ENCODE measurements at places on chromosomes 5 and 9.

DNA sequence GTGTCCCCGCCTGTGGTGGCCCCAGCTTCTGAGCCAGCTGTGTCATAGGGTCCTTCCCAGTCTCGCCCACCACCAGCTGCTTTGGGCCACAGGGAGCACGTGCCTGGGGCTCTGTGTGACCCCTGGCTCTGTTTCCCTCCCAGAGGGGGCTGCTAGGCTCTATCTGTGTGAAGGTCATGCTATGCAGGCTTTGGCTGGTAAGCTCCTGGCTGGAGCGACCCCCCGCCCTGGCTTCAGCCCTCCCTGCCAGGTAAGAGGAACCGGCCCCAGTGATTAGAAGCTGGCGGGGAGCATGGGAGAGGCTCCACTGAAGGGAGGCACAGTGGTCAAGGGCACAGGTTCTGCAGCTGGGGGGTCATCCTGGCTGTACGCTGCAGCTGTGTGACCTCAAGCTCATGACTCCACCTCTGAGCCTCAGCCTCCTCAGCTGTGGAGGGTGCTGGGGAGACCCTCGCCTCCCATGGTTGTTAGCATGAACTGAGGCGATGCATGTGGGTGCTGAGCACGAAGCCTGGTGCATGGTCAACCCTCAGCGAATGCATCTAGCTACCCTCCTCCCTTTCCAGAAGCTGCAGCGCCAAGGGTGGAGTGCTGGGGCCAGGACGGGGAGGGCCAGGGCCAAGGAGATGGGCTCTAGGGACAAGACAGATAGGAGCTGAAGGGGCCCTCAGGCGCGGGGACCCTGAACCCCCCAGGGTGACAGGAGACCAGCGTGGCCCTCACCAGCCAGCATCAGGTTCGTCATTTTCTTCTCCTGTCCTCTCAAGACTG is 163.8 kb upstream of the MVB12B start:
- DNase-seq = no peak

DNA sequence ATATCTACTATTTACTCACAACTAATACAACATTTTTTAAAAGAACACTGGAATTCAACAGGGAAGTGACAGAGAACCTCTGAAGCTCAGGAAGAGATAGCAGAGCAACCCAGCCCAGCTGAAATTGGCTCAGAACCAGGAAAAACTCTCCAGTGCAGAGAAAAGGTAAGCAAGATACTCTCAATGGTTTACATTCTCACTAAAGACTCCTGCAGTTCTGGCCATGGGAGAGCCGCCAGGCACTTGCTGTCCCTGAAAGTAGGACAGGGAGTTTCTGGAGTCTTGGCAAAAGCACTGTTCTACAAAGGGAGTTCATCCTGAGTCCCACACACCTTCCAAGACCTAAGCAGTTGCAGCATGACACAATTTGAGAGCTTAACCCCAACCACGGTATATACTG is 330.8 kb downstream of the TRIM36 start:
- no peak for DNase-seq

GRCh38 chr9:15936306-15936921 is 383.6 kb downstream of the CCDC171 start:
- peak; percentile 72 for DNase-seq

GRCh38 chr5:180598316-180598701 is 7.0 kb upstream of the SCGB3A1 start:
- no peak for DNase-seq

DNA sequence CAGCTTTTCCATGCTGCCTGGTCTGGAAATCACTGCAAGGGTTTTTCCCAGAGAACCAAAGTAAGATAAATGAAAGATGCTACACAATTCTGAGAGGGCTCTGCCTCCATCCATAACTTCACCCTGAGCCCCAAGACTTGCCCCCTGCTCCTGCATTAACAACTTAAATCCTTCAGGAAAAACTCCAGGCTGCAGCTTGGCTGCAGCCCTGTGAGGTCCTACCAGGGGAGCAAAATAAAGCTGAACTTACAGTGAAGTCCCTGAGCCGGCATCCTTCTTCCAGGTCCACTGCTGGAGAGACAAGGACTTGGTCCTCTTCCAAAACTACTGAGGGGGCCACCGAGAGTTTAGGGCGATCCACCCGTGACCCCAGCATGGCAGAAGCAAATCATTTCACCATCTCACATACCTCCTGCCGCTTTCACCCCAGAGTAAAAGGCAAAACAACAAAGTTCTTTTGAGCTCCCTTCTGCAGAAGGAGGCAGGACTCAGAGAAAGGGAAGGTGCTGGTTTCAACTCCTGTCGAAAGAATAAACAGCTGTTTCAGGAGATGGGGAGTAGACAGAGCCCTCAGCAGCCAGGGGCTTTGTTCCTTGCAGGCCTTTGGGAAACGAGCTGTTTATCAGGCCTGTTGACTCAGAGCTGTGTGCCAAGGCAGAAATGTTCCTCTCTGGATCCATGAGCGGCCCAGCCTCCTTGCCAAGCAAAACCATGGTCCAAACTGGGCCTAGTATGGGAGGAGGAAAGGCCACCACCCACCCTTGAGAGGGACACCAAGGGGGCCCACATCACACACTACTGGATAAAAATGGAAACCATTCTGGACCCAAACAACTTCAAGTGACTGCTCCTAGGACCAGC is 20.6 kb downstream of the GGTA1 start:
- DNase-seq = no peak

DNA sequence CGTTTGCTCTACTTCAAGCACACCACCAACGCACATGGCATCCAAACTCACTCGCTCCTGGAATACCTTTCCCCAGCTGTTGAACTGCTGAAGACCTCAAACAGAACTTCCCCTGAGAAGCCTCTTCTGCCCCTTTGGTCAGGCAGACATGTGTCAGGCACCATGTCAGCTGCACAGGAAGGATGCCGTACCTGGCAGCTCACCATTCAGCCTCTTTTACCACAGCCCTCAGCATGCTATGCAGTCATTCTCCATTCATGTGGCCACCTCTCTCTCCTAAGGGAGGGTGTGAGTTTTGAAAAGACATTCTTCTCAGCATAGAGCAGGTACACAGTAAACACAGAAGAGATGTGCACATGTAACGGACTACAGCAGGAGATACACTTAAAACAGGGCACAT is 14.2 kb downstream of the IL4 start:
- DNase-seq = no peak
